CD8-positive, alpha-beta memory T cell (primary cell): ENCODE measurements at places on chromosomes 7 and 10.

DNA sequence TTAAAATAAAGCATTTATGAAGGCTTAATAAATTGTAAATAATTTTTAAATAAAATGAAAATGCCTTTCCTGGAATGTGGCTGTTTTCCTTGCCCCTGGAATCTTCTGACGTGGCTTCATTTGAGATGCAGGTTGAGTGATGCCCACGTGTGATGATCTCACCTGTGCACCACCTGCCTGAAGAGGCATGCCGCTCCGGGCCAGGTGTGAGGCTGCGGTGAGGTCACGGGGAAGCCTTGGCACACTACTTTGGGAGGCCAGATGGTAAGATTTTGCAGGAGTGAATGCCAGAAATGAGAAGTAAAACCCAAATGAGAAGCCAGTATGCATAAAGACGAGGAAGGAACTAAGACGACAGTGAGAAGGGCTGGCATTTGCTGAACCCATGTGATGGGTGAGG is 36.2 kb downstream of the GOT1 start:
- peaks cover 4% of the 10 kb centered on the region for H3K4me1 ChIP-seq
- H3K27ac ChIP-seq: no peak overlapping the region
- H3K4me3 ChIP-seq: no peak overlapping the region
- no peak for DNase-seq
- peaks cover 6% of the 10 kb centered on the region for H3K36me3 ChIP-seq

DNA sequence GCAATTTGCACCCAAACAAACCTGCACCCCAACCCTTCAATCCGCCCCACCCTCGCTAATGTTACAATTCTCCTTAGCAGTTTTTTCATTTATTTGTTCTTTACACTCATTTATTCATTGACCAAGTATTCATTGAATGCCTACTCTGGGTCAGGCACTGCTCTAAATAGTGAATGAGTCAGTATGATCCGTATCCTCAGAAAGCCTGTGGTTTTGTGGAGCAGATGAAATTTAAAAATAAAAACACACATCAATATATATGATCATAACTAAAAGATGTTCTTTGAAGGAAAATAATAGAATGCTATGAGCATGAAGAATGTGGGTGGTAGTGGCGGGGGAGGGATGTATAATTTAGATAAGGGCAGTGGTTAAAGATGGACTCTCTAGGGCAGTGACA is 13.3 kb downstream of the IFIT5 start:
- no peaks in the 10 kb centered on the region for H3K36me3 ChIP-seq
- H3K4me1 ChIP-seq: no peaks in the 10 kb centered on the region
- DNase-seq: no peak

DNA sequence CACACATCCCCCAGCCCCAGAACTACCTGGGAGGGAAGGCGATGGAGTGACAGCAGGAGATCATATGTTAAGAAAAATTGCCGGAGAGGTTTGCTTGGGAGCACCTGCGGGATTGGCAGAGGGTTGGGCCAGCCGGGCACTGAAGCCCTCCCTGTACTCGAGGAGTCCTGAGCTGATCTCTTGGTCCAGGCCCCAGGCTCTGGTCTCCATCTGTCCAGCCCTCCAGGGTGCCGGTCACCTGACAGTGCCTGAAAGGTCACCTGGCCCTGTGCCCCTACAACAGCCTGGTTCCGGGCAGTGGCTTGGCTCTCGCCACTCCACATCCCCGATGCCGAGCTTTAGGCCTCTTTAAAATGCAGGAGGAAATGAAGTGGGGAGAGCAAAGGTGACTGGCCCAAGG is 47.3 kb upstream of the PCBD1 start:
- H3K27ac ChIP-seq: no peak overlapping the region
- DNase-seq: no peak
- H3K4me3 ChIP-seq: no peak overlapping the region
- H3K36me3 ChIP-seq: no peaks in the 10 kb centered on the region
- no peaks in the 10 kb centered on the region for H3K4me1 ChIP-seq

- no peak overlapping the region for H3K4me3 ChIP-seq
- no peaks in the 10 kb centered on the region for H3K27me3 ChIP-seq
- no peak for DNase-seq
- no peaks in the 10 kb centered on the region for H3K4me1 ChIP-seq
- no peak overlapping the region for H3K27ac ChIP-seq
These were observed 94.6 kb upstream of the RNF32 start for GRCh38 chr7:156545979-156546378.

DNA sequence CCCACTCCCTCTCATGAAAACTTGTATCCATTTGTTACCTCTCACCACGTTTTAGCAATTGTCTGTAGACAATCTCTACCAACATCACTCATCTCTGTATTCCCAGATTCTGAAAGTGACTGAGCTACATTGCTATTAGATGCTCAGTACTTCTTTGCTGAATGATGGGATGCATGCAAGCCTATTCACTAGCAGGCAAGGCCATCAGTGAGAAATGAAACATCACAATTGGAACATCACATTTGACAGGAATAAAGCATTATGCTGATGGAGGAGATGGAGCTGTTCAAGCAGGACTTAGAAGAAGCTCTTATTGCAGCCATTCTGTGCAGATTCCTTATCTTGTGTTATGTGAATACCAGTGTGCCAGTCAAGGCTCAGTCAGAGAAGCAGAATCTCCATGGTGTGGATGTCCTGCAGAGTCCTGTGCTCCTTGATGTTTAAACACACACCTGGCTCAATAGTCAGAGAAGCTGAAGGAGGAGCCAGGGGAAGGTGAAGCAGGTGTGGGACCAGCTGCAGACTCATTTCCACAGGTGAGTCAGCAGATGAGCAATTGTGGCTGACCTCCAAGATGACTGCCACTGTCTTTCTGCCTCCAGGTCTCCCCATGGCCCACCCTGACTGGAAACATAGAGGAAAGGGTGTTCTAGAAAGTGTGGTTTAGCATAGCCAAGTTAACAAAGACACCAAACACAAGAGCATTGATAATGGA is 965.5 kb downstream of the GRID1 start:
- H3K4me1 ChIP-seq: no peaks in the 10 kb centered on the region
- no peak overlapping the region for H3K4me3 ChIP-seq
- H3K36me3 ChIP-seq: no peaks in the 10 kb centered on the region
- DNase-seq: no peak

- no peak for DNase-seq
- no peaks in the 10 kb centered on the region for H3K4me1 ChIP-seq
- no peak overlapping the region for H3K27ac ChIP-seq
- no peak overlapping the region for H3K4me3 ChIP-seq
- H3K36me3 ChIP-seq: no peaks in the 10 kb centered on the region
These were observed 672.9 kb downstream of the MAGI2 start for GRCh38 chr7:78780560-78780959.

DNA sequence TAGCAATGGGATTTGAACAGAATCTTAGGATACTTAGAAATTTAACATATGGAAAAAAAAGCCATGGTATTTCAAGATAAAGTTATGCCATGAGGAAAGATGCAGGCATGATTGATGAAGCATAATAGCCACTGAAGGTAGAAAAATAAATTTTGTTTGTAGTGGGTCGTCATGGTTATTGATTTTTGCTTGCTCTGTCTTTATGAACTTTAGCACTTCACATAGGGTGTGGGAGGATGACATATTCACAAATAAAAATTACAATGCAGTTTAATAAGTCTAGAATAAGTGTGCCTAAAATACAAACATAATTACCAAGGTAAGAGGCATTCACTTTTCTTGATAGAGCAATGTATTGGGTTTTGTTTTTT is 129.1 kb upstream of the SEMA3E start:
- no peak overlapping the region for H3K27ac ChIP-seq
- no peaks in the 10 kb centered on the region for H3K4me1 ChIP-seq
- H3K36me3 ChIP-seq: no peaks in the 10 kb centered on the region
- DNase-seq: no peak

- no peaks in the 10 kb centered on the region for H3K27me3 ChIP-seq
- no peak overlapping the region for H3K4me3 ChIP-seq
- H3K4me1 ChIP-seq: no peaks in the 10 kb centered on the region
These were observed 42.3 kb upstream of the SGCE start for GRCh38 chr7:94698275-94698674.

- H3K36me3 ChIP-seq: no peaks in the 10 kb centered on the region
- DNase-seq: no peak
- no peak overlapping the region for H3K27ac ChIP-seq
- H3K4me3 ChIP-seq: no peak overlapping the region
These were observed 35.4 kb upstream of the ZNF107 start for GRCh38 chr7:64630496-64630895.

GRCh38 chr10:17507538-17507937 is 53.1 kb upstream of the ST8SIA6 start:
- peaks cover 56% of the 10 kb centered on the region for H3K4me1 ChIP-seq
- no peak overlapping the region for H3K4me3 ChIP-seq
- H3K27me3 ChIP-seq: no peaks in the 10 kb centered on the region
- DNase-seq: no peak
- H3K36me3 ChIP-seq: no peaks in the 10 kb centered on the region

GRCh38 chr10:44863344-44864047 is 47.6 kb upstream of the TMEM72 start:
- H3K27me3 ChIP-seq: peaks cover 12% of the 10 kb centered on the region
- no peaks in the 10 kb centered on the region for H3K36me3 ChIP-seq
- no peak overlapping the region for H3K27ac ChIP-seq
- peaks cover 4% of the 10 kb centered on the region for H3K4me1 ChIP-seq
- H3K4me3 ChIP-seq: peak overlapping the region; percentile 66

DNA sequence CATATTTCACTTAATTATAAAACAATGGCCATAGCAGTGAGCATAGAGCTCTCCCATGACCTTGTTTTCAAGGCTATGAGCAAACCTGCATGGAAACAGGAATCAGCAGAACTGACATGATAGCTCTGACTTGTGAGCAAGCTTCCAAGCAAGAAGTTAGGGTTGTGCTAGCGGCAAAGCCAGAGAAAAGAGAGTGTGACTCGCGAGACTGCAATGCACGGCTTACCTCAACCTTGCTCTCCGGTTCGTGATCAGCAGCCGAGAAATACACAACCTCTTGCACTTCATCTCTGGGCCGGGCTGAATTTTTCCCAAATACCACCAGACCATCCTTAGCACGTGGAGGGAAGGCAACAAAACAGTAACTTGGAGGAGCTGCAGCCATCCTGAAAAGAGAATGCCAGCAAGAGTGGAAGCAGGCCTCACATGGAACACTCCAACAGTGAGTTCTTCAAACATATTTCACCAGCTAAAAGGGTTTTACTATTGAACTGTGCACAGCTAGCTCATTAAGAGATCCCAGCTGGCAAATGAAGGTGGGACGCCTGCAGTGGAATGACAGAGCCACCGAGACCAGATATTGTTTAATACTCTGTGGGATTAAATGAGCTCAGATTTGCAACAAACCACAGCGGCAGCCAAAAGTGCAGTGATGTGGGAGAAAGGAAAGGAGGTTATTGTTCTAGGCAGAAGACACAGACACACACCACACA is 20.8 kb downstream of the SCRN1 start:
- no peak for DNase-seq
- no peaks in the 10 kb centered on the region for H3K27me3 ChIP-seq
- no peak overlapping the region for H3K4me3 ChIP-seq
- H3K36me3 ChIP-seq: no peaks in the 10 kb centered on the region

- peaks cover 20% of the 10 kb centered on the region for H3K4me1 ChIP-seq
- no peak overlapping the region for H3K27ac ChIP-seq
- H3K36me3 ChIP-seq: peaks cover 4% of the 10 kb centered on the region
- DNase-seq: no peak
- H3K27me3 ChIP-seq: no peaks in the 10 kb centered on the region
These were observed 70.0 kb downstream of the VOPP1 start for GRCh38 chr7:55502124-55502857.

GRCh38 chr10:113199459-113199858 is 249.4 kb downstream of the TCF7L2 start:
- DNase-seq: no peak
- peaks cover 3% of the 10 kb centered on the region for H3K27me3 ChIP-seq
- no peaks in the 10 kb centered on the region for H3K36me3 ChIP-seq
- H3K27ac ChIP-seq: no peak overlapping the region
- no peak overlapping the region for H3K4me3 ChIP-seq

DNA sequence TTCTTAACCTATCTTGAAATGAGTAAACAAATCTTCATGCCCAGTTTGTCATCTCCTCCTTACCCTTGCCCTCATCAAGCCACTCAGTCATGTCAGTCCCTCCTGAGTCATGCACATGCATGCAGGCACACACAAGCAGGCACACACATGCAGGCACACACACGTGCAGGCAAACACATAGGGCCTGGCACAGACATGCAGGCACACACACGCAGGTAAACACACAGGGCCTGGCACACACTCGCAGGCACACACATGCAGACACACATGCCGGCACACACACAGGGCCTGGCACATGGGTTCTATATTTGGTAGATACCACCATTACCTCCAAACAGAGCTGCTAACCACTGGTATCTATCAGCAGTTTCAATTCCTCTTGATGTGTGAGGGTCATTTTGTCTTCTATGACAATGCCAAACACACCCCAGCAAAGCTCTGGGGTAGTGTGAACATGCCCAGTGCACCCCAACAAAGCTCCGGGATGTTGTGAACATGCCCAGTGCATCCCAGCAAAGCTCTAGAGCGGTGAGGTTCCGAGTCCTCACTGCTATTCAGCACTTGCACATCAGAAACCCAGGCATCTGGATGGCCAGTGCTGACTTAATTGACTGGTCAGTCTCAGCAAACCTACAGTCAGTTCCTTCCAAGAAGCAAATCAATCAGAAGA is 563.8 kb downstream of the PTPRN2 start:
- H3K4me1 ChIP-seq: no peaks in the 10 kb centered on the region
- no peak overlapping the region for H3K27ac ChIP-seq
- no peak overlapping the region for H3K4me3 ChIP-seq

DNA sequence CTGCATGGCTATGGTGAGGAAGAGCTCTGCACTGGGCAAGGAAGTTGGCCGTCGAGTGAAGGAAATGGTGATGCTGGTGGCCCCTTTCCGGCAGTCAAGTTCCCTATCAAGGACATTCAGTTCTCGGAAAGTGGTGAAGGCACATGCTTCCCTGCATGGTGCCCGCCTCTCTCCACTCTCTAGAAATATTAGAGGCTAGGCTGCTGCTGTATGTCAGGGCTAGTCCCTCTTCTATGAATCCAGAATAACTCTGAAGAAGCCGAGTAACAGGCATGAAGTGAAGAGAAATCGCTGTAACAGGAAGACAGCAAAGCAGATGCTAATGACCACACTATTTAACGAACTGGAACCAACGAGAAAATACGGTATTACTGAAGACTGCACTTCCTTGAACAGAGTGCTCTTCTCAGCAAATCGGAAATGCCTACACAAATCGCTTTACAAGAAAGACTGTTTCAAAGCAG is 5.4 kb downstream of the IDI1 start:
- no peak for DNase-seq
- peaks cover 17% of the 10 kb centered on the region for H3K36me3 ChIP-seq
- H3K27me3 ChIP-seq: no peaks in the 10 kb centered on the region
- peak overlapping the region; percentile 55 for H3K27ac ChIP-seq
- peak overlapping the region; percentile 16 for H3K4me3 ChIP-seq
- H3K4me1 ChIP-seq: peaks cover 44% of the 10 kb centered on the region

- H3K36me3 ChIP-seq: no peaks in the 10 kb centered on the region
- H3K4me1 ChIP-seq: peaks cover 11% of the 10 kb centered on the region
- no peak for DNase-seq
- H3K27ac ChIP-seq: no peak overlapping the region
- no peaks in the 10 kb centered on the region for H3K27me3 ChIP-seq
These were observed 3.2 kb upstream of the UBE2D1 start for GRCh38 chr10:58331646-58332045.
